ENCODE measurements at places on chromosomes 2 and 18.

GRCh38 chr2:10398496-10398895, 49.6 kb downstream of the ODC1 start:
- no peak for DNase-seq

DNA sequence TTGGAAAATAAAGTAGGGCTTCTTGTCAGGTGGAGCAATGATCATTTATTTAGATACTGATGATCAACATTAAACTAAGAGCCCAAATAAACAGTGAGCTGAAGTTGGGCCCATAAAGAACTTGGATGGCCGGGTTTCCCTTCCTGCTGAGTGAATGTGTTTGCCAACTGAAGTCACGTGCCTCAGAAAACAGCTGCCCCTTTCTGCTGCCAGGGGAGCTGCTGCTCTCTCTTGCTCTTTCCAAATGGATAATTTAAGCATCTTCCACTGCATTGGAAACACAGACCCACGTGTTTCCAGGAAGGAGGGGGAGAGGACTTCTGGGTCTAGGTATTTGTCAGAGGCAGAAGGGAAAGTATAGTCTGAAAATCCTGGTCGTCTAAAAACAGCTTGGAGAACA, 22.9 kb upstream of the NCKAP5 start:
- peak; percentile 71 for DNase-seq

GRCh38 chr18:56934131-56934530, 212.8 kb upstream of the BOD1L2 start:
- DNase-seq, result no peak

GRCh38 chr2:38076710-38077430, 919 bp upstream of the CYP1B1 start:
- DNase-seq, result peak; percentile 77

- no peak for DNase-seq
These were observed 2.3 kb upstream of the MAL start for GRCh38 chr2:95023222-95023597.

DNA sequence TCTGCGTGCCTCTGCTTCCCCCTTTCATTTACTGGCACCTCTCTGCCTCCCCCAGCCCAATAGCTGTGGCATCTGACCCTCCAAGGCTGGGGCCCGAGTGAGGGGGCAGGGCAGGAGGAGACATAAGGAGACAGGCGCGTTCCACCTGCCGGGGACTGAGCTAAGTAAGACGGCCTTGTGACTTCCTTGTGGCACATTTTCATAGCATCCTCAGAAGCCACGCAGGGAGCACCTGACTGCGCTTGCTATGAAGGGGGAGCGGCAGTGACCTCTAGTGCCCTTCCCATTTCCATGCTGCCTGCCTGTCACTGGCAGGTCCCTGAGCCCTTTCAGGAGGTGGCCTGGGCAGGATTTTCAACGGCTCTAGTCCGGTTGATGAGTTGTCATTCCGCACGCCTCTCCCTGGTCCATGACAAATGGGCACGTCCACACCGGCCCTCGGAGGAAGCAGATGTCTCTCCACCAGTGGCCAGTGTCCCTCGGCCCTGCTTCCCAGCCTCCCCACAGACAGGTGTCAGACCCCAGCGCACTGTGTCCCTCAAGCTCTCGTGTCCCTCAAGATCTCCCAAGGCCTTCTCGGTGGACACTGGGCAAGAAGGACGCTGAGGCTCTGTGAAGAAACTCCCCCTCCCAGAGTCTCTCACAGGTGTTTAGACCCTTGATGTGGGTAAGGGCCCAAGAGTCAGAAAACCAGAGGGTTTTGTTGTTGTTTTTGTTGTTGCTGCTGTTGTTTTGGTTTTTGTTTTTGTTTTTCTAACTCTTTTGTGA, 42.7 kb downstream of the CYP26B1 start:
- no peak for DNase-seq

DNA sequence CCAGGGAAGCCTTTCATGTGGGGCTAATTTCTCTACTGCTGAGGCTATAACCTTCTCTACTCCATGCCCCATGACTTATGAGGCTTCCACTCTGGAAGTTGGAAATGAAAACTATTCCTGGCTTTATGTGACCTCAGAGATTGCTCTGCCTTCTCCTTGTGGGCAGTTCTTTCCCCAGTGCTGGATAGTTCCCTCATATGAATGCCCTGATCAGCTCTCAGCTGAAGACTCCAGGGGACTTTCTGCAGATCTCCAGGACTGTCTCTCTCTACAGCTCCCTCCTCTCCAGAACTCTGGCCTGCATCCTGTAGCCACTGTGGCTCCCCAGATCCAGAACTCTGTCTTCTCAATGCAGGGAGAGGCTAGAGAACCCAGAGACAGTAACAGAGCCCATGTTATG, 235.1 kb downstream of the SEPTIN10 start:
- DNase-seq, result no peak

DNA sequence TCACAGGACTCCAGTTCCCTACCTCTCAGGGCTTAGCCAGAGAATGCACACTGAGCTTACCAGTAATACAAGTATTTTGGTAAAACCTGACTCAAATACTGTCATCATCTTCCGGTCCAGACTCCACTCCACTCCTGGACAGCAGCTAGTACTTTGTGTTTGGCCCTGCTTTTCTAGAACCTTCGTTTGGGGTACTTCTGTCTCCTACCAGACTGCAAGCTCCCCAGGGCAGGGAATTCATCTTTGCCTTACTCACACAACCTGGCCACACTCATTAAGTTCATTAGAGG, 108.9 kb upstream of the CDC42EP3 start:
- DNase-seq, result peak; percentile 65

- DNase-seq, result no peak
These were observed 6.3 kb downstream of the TNFAIP6 start for GRCh38 chr2:151363709-151364108.
